ENCODE measurements at places on chromosomes 5 and 9. TPM values are rescaled to one million over a fixed set of nuclear protein-coding genes. Genes with fewer than 3 reads are reported as not detected.

GRCh38 chr5:44486591-44486990 lies 97.4 kb upstream of the FGF10 start:
- no peak for DNase-seq

GRCh38 chr9:21683484-21684175 lies 118.8 kb upstream of the MTAP start:
- no peak for DNase-seq

DNA sequence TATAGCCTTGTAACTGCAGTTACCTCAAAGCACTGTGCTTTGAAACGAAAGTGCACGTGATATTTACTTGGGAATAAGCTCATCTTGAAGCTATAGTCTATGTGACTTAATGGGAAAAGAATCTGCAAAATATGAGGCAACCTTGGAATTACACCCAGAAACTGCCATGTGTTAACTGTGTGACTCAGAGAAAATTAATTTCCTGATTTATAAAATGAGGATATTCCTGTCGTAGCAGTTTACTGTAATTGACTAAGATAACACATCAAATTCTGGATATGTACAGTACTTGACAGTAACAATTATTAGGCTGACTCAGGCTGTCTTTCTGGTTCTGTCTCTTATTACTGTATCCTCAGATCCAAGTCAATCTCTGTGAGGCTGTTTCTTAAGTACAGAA lies 1079.9 kb upstream of the ACO1 start:
- DNase-seq: peak; percentile 86

- DNase-seq: no peak
Measured at GRCh38 chr5:133373121-133373870, 239.0 kb downstream of the FSTL4 start.

DNA sequence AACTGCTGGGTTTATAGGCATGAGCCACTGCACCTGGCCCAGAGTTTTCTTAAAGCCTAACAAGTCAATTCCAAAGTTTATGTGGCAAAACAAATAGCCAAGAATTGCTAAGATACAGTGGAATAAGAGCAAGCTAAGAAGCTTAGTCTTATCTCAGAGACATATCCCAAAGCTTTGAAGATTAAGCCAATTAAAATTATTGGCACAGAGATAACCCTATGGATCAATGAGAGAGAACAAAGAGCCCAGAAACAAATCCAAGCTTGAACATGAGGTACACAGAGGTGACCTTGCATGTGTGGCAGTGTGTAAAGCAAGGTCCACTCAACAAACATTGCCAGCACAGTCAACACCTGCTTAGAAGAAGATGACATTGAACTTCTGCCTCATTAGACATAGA lies 13.3 kb downstream of the BTNL3 start:
- DNase-seq: no peak

GRCh38 chr5:22460189-22460588 lies 393.0 kb downstream of the CDH12 start:
- DNase-seq: no peak

GRCh38 chr9:79975621-79976256 lies 404.0 kb downstream of the TLE4 start:
- DNase-seq: no peak

DNA sequence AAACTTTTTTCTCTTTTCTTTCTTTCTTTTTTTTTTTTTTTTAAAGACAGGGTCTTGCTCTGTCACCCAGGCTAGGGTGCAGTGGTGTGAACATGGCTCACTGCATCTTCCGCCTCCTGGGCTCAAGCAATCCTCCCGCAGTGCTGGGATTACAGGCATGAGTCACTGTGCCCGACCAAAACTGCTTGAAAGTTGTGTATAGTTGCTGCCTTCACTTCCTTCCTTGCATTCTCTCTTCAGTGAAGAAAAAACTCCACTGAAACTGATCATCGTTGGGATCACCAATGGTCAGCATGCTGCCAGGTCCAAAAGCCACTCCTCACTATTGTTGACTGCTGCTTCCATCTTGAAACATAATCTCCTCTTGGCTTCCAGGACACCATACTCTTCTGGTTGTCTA lies 66.6 kb upstream of the CTNNA1 start:
- DNase-seq: no peak

- no peak for DNase-seq
Measured at GRCh38 chr9:116760636-116761035, 73.5 kb downstream of the TRIM32 start.

The GRXCR2 gene
- total RNA-seq: not detected

The SLC45A2 gene
- total RNA-seq: not detected

The BARX1 gene
- not detected for total RNA-seq

The SLC25A2 gene
- 0.29 TPM for total RNA-seq

Data from epithelial cell of proximal tubule (primary cell).